ENCODE measurements at places on chromosomes 11 and 22.

DNA sequence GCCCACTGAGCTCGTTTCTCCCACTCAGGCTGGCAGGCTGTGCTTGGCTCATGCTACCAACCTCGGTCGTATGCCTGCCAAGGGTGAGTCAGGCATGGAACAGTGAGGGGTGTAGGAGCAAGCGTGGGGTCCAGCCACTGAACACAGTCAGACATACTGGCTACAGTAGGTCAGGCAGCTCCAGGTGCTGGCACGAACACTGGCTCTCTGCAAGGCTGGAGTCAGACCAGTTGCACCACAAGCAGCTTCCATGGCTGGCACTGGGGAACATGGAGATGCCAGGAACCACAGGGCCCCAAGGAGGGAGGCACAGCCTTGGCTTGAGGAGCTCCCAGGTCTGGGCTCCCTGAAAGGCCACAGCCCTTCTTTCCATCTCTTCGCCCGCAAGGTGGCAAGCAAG is 410.7 kb upstream of the KIRREL3 start:
- no peak for DNase-seq

GRCh38 chr22:39526736-39527171 is 5.8 kb downstream of the RPS19BP1 start:
- no peak for DNase-seq

- DNase-seq, result peak; percentile 63
Observed at GRCh38 chr22:31055635-31056159, 25.4 kb upstream of the SMTN start.

DNA sequence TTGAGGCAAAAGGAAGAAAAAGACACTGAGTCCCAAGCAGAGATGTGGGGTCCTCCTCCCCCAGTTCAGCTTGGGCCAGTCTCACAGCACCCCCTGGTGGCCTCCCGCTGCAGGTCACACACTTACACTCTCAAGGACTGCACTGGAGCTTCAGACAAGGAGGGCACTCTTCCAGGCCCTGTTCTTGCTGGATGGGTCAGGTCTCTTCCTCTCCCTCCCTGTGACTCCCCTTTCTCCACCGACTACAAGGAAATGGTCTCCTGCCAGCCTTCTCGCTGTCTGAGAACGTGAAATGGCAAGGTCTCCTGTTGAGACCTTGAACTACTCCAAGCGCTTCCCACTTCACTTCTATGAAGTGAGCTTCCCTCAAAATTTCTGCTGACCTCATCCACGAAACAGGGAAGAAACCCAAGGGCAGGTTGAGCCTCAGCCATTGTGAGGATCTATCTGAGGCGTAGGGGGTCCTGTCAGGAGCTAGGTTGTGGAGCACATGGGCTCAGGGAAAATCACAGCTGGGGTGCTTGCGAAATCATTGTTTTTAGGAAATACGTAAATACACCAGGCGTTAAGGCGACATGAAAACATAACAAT is 11.2 kb upstream of the IGLL1 start:
- DNase-seq, result peak; percentile 54

GRCh38 chr11:721247-721740 is 15.3 kb downstream of the EPS8L2 start:
- no peak for DNase-seq

DNA sequence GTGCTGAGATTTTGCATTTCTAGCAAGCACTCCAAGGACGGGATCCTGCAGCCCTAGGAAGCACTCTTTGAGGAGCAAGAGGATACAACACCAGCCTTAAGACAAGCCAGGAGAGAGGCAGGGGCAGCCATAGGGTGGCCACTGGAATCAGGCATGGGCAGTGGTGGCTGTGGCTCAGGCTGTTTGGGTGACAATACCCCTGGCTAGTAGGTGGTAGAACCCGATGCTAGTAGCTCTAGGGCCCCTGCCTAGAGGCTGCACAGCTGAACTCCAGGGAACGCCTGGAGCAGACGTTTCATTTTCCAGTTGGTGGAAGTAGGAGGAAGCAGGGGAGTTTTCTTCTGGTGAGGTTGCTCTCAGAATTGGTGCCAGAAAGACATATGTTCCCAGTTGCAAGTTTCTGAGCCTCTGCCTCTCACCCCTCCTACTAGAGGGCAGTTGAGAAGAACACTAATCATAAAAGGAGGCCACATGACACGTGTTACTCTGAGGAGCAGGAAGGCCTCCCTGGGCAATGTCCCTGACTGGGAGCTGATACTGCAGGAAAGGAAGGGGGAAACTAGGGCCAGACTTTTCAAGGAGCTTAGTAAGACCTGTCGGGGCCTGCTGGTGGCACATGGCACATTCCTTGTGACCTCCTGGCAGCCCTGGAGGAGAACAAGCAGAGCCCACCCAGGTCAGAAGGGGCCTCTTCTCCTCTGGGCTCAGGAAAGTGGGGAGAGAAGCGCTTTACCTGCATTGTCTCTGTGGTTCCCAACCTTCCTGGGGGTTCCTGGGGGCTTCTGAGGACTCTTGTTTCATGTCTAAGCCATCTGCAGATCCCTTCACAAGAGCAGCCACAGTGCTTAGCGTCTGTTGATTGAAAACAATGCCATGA is 56.6 kb upstream of the DRD2 start:
- no peak for DNase-seq

DNA sequence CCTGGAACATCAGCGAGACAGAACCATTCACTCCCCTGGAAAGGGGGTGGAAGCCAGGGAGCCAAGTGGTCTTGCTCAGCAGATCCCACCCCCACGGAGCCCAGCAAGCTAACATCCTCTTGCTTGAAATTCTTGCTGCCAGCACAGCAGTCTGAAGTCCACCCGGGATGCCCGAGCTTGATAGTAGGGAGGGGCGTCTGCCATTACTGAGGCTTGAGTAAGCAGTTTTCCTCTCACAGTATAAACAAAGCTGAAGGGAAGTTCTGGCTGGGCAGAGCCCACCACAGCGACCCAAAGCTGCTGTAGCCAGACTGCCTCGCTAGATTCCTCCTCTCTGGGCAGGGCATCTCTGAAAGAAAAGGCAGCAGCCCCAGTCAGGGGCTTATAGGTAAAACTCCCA is 764.8 kb upstream of the LUZP2 start:
- DNase-seq, result no peak

DNA sequence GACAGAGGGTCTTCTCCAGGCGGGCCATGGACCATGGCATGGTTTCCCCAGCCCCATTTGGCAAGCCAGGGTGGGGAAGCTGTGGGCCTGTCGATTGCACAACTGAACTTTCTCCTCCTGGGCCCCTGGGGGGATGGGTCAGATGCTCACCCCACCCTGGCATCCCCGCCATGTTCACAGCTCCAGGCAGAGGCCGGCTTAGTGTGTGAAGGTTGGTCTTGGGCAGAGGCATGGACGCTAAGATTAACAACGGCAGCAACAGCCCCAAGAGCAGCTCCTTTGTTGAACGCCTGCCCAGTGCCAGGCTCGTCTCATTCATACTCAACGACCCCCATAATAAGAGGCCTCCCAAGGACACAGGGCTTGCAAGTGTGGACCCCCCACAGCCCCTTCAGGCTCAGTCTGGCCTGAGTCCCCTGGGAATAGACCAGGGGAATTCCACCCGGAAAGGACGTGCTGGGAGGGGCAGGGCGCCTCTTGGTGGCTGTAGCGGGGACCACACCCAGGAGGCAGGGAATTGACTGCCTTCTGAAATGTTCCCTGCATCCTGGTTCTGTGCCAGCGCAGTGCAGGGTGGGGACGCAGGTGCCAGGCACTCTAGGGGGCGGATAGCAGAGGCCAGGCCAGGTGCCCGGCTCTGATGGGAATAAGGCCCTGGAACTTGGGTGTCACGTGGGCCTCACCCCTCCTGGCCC is 8.3 kb downstream of the TSPO start:
- DNase-seq, result no peak

GRCh38 chr22:17114898-17115235 is 6.3 kb downstream of the TMEM121B start:
- no peak for DNase-seq

GRCh38 chr11:12376259-12377081 is 901 bp upstream of the PARVA start:
- DNase-seq, result peak; percentile 38

GRCh38 chr11:130671801-130672700 is 223.6 kb downstream of the ADAMTS15 start:
- DNase-seq, result peak; percentile 44

DNA sequence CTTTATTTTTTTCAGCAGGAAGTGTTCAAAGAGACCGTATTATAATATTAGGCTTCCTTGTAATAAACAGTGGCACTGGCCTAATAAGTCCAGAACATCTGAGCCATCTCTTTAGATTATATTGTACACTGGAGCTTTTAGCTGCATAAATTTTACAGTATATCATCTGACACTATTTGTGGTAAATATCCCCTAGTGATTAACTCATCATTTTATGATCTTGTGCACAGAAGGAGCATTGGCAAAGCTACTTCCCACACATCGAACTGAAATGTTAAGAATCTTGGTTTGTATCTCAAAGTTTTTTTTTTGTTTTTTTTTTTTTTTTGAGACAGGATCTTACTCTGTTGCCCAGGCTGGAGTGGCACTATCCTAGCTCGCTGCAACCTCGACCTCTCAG is 162.7 kb downstream of the HIPK3 start:
- DNase-seq, result no peak

DNA sequence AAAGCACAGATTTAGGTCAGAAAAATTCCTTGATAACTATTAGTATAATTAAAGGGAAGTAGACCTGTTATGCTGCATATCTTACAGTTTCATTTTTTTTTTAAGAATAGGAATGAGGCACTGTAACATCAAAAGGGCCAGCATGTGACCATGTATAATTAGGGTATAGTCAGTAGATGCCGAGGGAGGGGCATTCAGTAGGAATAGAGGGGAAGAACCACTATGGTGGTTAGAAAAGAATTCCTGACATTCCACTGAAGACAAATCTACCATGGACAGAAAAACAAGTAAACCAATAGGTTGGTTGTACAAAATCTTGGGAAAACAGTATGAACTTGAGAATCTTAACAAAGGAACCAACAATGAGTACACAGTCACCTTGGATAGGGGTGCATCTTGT is 78.4 kb upstream of the CCDC179 start:
- DNase-seq, result no peak

GRCh38 chr11:60169264-60169915 is 13.5 kb downstream of the MS4A6A start:
- peak; percentile 2 for DNase-seq

DNA sequence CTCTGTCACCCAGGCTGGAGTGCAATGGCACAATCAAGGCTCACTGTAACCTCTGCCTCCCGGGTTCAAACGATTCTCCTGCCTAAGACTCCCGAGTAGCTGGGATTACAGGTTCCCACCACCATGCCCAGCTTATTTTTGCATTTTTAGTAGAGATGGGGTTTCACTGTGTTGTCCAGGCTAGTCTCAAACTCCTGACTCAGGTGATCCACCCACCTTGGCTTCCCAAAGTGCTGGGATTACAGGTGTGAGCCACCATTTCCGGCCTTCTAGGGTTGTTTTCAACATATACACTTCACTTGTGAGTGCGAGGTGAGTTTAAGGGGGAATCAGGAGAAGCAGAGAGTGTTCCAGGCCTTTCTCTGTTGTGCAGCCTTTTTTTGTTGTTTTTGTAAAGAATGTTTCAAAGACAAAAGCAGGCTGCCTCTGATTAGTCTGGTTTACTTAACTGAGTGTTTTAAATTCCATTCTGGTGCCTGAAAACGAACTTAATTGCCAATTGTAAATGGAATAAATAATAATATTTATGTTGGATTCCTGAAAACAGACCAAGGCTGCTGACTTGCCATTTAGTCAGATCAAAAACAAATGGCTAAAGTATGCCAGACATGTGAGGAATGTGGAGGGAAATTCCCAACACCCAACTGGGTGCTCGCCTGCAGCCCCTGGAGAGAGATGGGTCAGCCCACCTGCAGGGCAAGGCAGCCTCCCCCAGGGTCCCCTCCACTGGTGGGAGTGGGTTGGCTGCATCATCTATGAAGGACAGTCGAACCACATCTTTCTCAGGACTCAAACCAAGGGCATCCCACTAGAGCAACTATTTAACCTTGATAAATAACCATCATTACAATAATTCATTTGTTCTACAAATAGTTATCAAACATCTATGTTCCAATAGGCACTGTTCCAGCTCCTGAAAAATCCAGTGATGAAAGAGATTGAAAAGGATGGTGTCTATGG is 4.6 kb upstream of the RANGAP1 start:
- DNase-seq, result no peak

DNA sequence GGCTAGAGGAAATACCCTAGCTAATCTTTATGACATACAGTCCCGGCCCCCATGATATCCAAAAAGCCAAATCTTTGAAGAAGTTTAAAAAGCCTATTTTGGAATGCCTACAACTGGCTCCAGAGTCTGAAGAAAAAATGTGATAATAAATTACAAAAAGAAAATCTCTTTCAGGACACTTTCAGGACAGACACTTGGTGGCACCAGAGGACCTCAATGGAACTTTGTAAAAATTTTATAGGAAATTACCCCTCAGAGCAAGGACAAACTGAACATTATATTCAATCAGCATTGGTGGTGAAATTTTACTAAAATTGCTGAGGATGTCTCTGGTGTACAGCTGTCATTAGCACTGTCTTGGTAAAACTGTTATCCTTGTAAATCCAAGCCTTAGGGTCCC is 81.0 kb downstream of the CCDC73 start:
- no peak for DNase-seq

GRCh38 chr11:33622186-33622585 is 78.4 kb downstream of the C11orf91 start:
- no peak for DNase-seq

DNA sequence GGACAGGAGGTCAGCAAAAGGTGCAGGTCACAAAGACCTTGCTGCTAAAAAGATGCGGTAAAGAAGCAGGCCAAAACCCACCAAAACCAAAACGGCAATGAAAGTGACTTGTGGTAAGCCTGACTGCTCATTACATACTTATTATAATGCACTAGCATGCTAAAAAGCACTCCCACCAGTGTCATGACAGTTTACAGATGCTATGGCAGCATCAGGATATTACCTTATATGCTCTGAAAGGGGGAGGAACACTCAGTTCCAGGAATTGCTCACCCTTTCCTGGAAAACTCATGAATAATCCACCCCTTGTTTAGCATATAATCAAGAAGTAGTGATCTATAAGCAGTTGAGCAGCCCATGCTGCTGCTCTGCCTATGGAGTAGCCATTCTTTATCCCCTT is 45.2 kb upstream of the SLC5A12 start:
- DNase-seq, result no peak

DNA sequence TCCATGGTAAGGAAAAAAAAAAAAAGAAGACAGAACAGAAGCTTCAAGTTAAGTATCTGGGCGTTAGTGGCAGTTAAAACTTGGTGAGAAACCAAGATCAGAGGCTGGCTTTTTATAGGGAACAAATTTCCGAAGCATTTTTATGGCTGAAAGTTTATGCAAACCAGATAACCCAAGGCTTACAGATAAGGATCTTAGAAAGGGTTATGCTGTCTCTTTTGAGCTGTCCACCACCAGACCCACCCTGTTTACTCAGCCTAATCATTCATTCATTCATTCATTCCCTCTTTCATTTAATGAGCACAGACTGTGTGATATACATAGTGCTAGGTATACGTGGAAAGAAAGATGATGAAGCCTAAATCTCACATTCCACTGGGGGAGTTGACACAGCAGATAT is 89.5 kb downstream of the ME3 start:
- DNase-seq, result no peak
